Activated CD8-positive, alpha-beta memory T cell treated with anti-CD3 and anti-CD28 coated beads for 24 hours (primary cell): ENCODE measurements at places on chromosomes 6 and 20.
A peak's percentile ranks its signal among the peaks of the same experiment; 100 is the strongest.

- no peak for DNase-seq
These were observed 15.7 kb upstream of the SIRT5 start for GRCh38 chr6:13558718-13559117.

- DNase-seq: no peak
These were observed 46.3 kb upstream of the CD93 start for GRCh38 chr20:23132293-23132929.

DNA sequence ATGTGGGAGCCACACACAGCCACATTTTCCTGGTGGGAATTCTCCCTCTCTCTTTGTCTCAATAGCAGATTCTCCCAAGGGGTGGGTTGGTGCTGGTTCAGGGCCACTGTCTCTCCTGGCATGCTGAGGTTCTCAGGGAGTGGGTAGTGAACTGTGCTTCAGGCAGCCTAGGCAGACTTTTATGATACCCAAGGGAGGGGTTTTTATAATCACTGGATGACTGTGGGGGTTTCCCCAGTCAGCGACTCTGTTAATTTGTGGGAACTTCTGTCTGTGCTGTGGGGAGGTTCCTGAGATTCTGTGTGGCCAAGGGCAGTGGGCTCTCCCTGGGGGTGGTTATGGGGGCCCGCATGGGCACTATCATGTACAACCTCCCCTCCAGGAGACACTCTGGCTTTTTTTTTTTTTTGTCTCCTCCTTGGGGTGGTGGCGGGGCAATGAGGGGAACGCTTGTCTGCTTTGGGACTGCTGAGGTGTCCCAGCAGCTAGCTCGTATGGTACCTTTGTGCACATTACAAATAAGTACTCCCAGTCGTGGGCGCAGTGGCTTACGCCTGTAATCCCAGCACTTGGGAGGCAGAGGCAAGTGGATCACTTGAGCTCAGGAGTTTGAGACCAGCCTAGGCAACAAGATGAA, 10.0 kb downstream of the PTK7 start:
- no peak for DNase-seq

DNA sequence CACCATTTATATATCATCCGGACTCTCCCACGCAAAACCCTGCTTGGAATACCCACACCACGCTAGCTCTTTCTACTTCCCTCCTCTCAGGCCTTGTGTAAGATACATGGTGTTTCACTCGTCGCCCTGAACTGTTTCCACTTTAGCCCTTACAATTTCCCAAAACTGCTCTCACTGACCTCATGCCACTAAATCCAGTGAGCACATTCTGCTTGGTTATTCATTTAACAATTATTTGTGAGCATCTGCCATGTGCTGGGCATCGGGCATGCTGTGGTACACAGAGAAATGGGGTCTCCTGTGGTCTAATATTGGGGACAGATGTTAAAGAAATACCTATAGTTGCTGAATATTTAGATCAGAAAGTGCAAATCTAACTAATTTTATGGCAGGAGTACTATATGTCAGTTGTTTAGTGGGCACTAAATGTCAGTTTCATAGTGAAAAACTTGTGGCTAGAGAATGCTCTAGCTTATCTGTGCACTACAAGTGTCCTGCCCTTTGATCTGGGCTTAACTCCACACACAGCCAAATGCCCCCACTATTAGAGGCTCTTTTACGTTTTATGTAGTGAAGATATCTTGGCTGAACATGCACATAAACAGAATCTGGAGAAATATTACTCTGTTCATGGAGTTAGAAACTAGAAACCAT, 41.0 kb downstream of the PLEKHG1 start:
- DNase-seq: no peak

- no peak for DNase-seq
These were observed 3.7 kb downstream of the TJAP1 start for GRCh38 chr6:43481075-43481474.

- no peak for DNase-seq
These were observed 75.3 kb downstream of the FAM83B start for GRCh38 chr6:54921891-54922290.

DNA sequence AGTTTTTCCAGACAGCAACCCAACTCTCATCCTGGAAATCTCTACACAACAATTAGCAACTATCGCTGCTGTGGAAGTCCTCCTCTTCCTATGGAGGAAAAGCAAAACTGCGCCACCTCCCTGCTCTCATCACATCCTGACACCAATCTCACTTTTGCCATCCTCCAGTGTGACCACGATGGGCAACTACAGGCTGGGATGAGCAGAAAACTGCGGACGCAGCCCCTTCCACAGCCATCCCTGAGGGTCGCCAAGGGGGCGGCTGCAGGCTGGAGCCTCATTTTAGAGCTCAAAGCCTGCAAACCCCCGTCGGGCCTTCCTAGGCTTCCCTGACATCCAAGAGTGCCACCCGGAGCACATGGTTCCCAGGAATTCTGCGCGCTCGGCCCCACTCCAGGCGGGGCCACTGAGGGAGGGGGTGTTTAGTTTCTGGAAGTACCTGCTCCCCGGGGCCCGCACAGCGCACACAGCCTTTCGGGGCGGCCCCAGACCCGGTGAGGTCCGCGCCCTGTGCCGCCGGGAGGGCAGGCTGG, 1.2 kb downstream of the TCFL5 start:
- no peak for DNase-seq

GRCh38 chr6:142950291-142950690, 5.3 kb upstream of the HIVEP2 start:
- no peak for DNase-seq

DNA sequence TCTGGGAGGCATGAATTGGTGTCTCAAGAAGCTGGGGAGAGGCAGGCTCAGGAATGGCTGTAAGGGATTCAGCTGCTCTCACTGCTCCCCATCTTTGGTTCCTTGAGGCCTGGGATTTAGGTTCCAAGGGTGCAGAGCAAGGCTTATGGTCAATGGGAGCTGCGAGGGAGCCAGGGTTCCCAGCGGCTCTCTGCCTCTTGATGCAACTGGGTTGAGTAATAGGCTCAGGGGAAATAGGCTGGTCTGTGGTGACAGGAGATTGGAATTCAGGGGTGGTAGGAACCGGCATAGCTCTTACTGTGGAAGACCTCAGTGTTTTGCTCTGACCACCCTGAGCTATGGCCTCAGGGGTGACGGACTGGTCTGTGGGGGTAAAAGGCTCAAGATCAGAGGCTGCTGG, 13.0 kb upstream of the NRM start:
- no peak for DNase-seq

DNA sequence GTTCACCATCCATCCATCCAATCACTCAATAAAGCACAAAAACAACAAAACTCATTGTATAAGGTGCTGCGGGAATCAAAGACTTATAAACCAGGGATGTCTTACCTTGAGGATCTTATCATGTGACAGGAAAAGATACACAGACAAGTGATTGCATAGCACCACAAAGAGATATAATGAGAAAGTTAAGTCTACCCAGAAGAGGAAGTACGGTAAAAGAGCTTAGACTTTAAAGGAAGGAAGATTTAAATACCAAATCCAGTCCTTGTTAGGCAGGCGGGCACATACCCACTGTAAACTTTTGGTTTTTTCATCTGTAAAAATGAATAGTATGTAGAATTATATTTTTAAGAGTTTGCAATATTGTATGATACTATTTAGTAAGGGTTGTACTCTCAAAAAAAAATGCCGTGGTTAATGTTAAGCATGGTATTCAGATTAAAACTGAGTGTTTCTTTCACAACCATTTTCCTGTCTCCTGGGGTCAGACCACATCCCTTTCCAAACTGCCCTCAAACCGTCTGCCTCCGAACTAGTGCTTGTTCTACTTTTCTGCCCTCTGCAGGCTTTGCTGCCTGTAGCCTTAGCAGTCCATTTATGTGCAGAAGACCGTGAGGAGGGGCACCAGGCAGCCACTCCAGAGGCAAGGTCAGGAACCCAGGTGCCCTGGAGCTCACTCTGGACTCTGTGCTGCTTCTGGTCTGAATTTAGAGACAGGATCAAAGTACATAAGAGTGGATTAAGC, 179.5 kb upstream of the SYNDIG1 start:
- no peak for DNase-seq

DNA sequence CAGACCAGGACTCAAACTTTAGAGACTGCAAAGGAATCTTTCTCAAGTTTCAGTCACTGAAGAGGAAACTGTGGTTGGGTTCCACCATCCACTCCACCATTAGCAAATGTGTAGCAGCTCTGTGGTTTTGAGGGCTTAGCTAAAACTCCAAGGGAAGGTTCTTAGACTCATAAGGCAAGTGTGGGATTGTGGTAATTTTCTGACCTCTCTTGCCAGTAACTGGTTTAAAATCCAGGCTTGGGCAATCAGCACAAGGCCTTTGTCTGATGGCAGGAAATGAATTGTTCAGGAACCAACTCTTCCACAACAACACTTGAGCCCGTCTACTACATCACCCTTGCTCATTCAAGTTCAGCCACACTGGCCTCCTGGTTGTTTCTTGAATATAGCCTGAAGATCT, 68.6 kb upstream of the FBXL4 start:
- no peak for DNase-seq

GRCh38 chr6:127191716-127192115, 73.2 kb downstream of the RSPO3 start:
- no peak for DNase-seq

DNA sequence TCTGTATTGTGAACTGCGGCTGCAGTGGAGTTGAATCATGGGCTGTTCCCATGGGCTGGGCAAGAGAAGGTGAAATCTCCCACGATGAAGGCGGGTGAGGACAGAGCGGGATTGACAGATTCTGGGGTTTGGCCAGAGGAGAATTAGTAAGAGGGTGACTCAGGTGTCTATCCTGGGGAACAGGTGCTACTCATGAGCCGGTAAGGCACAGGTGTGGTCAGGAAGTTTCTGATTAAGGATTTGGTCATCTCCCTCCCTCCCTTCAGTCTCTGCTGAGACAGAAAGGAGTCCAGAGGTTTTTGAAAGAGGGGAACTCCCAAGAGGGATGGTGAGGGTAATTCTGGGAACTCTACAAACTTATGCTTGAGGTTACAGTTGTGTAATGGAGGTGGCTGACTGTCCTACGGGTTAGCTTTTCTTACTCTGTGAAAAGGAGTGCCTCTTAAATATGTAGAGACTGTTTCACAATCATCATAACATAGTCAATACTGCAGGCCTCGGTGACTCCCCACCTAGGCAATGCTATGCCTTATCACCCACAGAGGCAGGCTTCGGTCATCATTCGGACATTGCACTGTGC, 31.5 kb downstream of the SERPINB1 start:
- no peak for DNase-seq

GRCh38 chr6:134517145-134517658, 199.3 kb upstream of the SGK1 start:
- no peak for DNase-seq

DNA sequence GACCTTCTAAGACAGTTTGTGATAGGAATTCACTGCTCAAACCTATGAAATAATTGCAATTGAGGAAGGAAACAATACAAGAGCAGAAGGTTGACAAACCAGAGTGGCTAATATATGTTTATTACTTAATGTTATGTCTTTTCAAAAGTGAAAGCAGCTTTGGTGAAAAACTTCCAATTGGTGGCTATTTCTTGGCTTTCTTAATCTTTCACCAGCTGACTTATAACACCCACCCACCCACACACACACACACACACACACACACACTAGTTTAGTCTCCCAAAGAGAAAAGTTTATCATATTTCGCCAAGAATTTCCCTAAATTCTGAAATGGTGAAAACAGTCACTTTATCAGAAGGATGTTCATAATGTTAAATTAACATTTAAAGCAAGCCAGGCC, 583.5 kb downstream of the EYS start:
- no peak for DNase-seq

- DNase-seq: peak; percentile 64
These were observed 6.3 kb downstream of the BRD2 start for GRCh38 chr6:32974541-32975308.

DNA sequence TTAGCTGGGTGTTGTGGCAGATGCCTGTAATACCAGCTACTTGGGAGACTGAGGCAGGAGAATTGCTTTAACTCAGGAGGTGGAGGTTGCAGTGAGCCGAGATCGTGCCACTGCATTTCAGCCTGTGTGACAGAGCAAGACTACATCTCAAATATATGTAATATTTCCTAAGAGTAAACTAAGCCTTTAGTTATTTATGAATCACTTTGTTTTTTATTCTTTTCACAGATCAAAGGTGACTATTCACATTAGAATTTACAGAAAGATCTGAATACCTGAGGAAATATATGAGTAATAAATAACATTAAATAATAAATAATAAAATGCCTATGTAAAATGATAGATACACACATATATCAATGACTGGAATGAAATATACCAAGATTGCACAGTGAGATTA, 630.8 kb upstream of the IMPG1 start:
- DNase-seq: no peak

DNA sequence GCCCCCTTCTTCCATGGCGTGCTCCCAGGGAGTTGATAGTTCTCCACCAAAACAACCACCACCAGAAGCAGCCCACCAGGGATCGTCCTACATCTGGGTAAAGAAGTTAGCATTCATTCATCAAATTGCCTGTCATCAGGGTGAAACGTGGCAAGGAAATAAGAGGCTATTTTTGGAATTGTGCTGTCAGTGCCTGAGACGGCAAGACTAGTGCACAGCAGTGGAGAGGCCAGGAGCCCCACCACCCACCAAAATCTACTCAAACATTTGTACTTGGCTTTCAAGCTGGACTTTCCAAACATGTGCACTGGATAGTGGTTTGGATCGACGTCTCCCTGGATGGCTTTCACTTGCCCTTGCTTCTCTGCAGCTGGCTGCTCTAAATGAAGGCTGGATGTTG, 44.8 kb downstream of the TXNDC5 start:
- DNase-seq: no peak

DNA sequence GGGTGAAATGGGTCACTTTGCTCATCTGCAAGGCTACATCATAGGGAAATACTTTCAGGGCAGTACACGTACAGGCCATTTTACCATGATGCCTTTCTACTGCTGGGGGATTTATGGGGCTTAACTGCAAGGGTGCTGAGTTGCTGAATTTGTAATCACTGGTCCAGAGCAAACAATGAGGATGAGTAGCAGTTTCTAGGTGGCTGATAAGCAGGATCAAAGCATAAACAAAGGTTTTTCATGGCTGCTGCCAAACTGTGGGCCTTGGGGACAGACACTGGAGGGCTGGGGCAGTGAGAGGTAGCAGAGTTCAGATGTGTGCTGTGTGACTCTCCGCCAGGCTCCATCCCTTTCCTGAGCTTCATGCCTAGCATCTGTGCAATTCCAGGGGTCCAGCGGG, 68.3 kb downstream of the CNBD2 start:
- no peak for DNase-seq

GRCh38 chr6:73704798-73705197, 8.8 kb downstream of the CD109 start:
- no peak for DNase-seq

DNA sequence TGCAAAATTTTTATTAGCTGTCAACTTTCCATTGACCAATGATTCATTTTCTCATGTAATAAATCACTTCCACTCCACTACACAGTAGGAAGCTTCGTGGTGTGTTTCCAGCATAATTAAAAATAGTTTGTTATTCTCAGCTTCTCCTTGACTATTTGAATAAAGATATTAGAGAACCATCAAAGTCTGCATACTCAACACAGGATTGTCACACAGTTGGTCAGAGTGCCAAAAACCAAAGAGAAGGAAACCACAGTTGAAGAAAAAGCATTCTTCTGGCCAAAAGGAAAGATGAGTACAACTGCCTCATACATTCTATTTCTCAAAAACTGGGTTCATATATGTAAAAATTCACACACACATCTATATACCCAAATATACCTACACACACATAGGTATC, 455.1 kb upstream of the HSF2 start:
- no peak for DNase-seq
